SJSA1 (cell line): ENCODE measurements at places on chromosomes 5 and 9.

GRCh38 chr9:91477106-91477505, 53.5 kb upstream of the NFIL3 start:
- no peak overlapping the region for H3K4me3 ChIP-seq
- H3K36me3 ChIP-seq: no peaks in the 10 kb centered on the region
- no peaks in the 10 kb centered on the region; the same call in 1 of the 2 replicates for H3K27me3 ChIP-seq
- H3K27ac ChIP-seq: no peak overlapping the region

GRCh38 chr9:74663439-74663838, 166.3 kb downstream of the RORB start:
- no peaks in the 10 kb centered on the region for H3K4me1 ChIP-seq
- H3K36me3 ChIP-seq: no peaks in the 10 kb centered on the region
- DNase-seq: no peak
- H3K4me3 ChIP-seq: no peak overlapping the region

DNA sequence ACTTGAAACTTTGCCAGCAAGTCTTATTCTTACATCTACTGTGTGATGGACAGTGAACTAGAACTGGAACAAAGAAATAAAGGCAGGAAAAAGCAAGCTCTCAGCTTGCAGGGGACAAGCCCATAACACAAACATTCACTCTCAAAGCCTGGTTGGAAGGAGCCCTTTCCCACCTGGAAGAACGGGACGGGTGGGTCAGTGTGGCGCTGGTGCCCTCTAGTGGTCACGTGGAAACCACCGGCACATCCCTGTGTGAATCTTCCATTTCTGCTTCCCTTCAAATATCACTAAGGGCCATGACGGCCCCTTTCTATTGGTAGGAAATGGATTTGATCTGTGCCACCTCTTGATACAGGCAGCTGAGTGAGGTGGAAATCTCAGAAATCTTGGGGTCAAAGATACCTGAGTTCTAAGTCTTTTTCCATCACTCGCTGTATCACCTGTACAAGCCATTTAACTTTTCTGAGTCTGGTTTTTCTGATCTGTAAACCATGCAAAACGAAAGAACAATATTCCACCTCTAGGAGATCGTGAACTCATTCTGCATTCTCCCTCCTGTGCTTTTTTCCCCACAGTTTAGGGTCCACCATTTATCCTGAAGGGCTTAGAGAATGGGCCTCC, 211.6 kb downstream of the MSX2 start:
- no peak overlapping the region for H3K4me3 ChIP-seq
- DNase-seq: peak; percentile 53
- H3K4me1 ChIP-seq: no peaks in the 10 kb centered on the region
- H3K27me3 ChIP-seq: no peaks in the 10 kb centered on the region
- H3K27ac ChIP-seq: no peak overlapping the region

- H3K27me3 ChIP-seq: no peaks in the 10 kb centered on the region
- H3K27ac ChIP-seq: no peak overlapping the region
- H3K36me3 ChIP-seq: no peaks in the 10 kb centered on the region
- no peak overlapping the region for H3K4me3 ChIP-seq
- H3K4me1 ChIP-seq: no peaks in the 10 kb centered on the region
- no peak for DNase-seq
Measured at GRCh38 chr5:44862808-44863207, 54.1 kb downstream of the MRPS30 start.

DNA sequence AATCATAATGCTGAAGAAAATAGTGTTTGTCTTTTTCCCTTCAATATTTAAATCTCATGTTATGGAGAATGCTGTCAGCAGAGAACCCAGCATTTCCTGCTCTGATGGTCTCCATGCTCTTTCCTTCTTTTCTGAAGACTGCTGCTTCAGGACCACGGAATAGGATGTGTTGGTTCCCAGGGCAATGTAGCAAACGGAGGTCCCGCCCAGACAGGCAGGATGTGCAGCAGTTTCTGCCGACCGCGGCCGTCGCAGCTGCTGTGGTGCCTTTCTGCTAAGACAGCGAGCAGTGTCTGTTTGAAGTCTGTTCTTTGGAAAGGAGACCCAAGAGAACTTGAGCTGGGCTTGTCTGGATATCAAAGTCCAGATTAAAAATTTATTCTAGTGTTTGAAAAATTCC, 654.3 kb downstream of the CCDC171 start:
- no peaks in the 10 kb centered on the region for H3K36me3 ChIP-seq
- DNase-seq: no peak
- peaks cover 25% of the 10 kb centered on the region for H3K4me1 ChIP-seq
- H3K4me3 ChIP-seq: no peak overlapping the region
- H3K27ac ChIP-seq: no peak overlapping the region

- H3K36me3 ChIP-seq: peaks cover 47% of the 10 kb centered on the region
- DNase-seq: no peak
- H3K27ac ChIP-seq: peak overlapping the region; percentile 99; the same call in 1 of the 2 replicates
- no peak overlapping the region for H3K4me3 ChIP-seq
Measured at GRCh38 chr5:172950176-172950965, 8.9 kb upstream of the RPL26L1 start.

DNA sequence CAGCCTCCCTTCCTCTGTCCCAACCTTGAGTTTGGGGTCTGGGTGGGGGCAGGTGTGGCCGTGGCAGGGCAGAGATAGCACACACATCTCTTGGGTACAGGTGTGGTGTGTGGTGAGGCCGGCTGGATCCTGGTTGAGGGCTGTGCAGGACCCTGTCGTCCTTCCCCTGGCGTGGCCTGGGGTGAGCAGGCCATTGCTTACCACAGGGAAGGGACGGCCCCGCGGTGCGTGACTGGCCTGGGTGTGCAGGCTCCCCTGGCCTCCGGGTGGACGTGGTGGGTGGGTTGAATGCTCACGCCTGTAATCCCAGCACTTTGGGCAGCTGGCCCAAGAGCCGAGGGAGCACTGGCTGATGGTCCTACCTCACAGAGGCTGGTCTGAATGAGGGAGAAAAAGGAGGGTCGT, 1.2 kb downstream of the ARRDC1 start:
- peaks cover 5% of the 10 kb centered on the region for H3K36me3 ChIP-seq
- DNase-seq: no peak

DNA sequence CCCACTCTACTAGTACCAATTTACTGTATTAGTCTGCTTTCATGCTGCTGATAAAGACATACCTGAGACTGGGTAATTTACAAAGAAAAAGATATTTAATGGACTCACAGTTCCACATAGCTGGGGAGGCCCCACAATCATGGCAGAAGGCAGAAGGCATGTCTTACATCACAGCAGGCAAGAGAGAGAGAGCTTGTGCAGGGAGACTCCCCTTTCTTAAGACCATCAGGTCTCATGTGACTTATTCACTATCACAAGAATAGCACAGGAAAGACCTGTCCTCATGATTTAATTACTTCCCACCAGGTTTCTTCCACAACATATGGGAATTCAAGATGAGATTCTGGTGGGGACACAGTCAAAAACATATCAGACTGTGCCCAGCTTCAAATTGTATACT, 11.5 kb downstream of the UGT3A1 start:
- H3K27ac ChIP-seq: no peak overlapping the region
- H3K36me3 ChIP-seq: no peaks in the 10 kb centered on the region
- H3K4me3 ChIP-seq: no peak overlapping the region
- no peaks in the 10 kb centered on the region for H3K27me3 ChIP-seq

DNA sequence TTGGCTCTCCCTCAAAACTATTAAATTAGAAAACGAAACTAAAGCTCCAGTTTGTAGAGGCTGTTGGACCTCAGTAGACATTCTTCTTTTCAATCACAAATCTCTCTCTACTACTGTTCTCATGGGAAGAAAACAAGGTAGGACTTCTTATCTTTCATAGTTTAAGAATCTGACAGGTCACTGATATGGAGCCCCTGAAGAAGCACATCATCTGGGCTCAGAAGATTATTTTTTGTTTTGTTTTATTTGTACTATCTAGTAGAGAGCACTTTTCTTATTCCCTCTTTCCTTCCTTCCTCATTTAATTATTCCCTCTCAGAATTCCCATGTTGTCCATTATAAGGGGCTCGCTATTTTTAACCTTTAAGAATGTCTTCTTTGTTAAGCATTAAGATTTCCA, 26.3 kb downstream of the STARD4 start:
- H3K4me1 ChIP-seq: no peaks in the 10 kb centered on the region
- H3K36me3 ChIP-seq: no peaks in the 10 kb centered on the region
- H3K27me3 ChIP-seq: no peaks in the 10 kb centered on the region

GRCh38 chr9:115777610-115778009, 376.0 kb upstream of the PAPPA start:
- no peaks in the 10 kb centered on the region for H3K36me3 ChIP-seq
- H3K4me3 ChIP-seq: no peak overlapping the region
- H3K27me3 ChIP-seq: no peaks in the 10 kb centered on the region
- H3K4me1 ChIP-seq: no peaks in the 10 kb centered on the region
- H3K27ac ChIP-seq: no peak overlapping the region

DNA sequence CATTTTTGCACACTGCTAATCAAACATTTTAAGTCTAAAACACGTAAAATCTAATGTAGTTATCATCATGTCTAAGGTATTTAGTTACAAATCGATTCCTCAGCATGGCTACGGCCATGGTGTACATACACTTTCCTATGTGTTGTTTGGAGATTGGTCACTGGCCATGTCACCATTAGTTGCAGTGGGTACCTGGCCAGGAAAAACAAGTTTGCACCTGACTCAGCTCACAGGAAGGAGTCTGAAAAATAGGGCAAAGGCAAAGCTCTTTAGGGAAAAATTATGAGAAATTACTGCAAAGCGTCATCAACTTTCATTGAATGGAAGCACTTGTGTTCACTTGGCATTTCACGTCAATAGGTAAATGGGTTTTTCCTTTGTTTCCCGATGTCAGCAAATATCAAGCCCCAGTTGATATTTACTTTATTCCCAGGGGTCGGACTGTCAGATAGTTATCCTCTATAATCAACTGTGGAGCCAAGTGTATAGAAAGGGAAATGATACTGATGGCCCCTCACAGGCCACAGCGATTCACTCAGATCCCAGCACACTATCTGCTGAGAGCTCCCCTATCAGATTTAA, 626.0 kb upstream of the ADAMTS16 start:
- H3K4me1 ChIP-seq: no peaks in the 10 kb centered on the region
- DNase-seq: no peak
- no peaks in the 10 kb centered on the region for H3K36me3 ChIP-seq
- H3K27ac ChIP-seq: no peak overlapping the region
- H3K4me3 ChIP-seq: no peak overlapping the region

GRCh38 chr5:17261075-17261474, 43.6 kb downstream of the BASP1 start:
- H3K36me3 ChIP-seq: peaks cover 67% of the 10 kb centered on the region
- H3K4me3 ChIP-seq: no peak overlapping the region
- H3K4me1 ChIP-seq: peaks cover 72% of the 10 kb centered on the region
- DNase-seq: no peak
- no peaks in the 10 kb centered on the region for H3K27me3 ChIP-seq
- no peak overlapping the region for H3K27ac ChIP-seq

- peaks cover 7% of the 10 kb centered on the region for H3K4me1 ChIP-seq
- H3K4me3 ChIP-seq: peak overlapping the region; percentile 59
- H3K27ac ChIP-seq: no peak overlapping the region
- 0 out of 2 replicates have a peak, but pooled peaks cover 5% of the 10 kb centered on the region for H3K27me3 ChIP-seq
- H3K36me3 ChIP-seq: peaks cover 7% of the 10 kb centered on the region
Measured at GRCh38 chr5:2739360-2740050, 12.0 kb downstream of the IRX2 start.

- H3K4me3 ChIP-seq: no peak overlapping the region
- H3K27ac ChIP-seq: no peak overlapping the region
- no peaks in the 10 kb centered on the region for H3K36me3 ChIP-seq
- H3K4me1 ChIP-seq: no peaks in the 10 kb centered on the region
- H3K27me3 ChIP-seq: peaks cover 4% of the 10 kb centered on the region
Measured at GRCh38 chr5:1778138-1779020, 21.3 kb downstream of the MRPL36 start.

GRCh38 chr5:119740225-119740624, 110.9 kb downstream of the FAM170A start:
- H3K36me3 ChIP-seq: no peaks in the 10 kb centered on the region
- DNase-seq: no peak
- H3K4me3 ChIP-seq: no peak overlapping the region
- no peak overlapping the region for H3K27ac ChIP-seq

GRCh38 chr5:107855171-107855570, 184.4 kb upstream of the EFNA5 start:
- no peak overlapping the region for H3K4me3 ChIP-seq
- no peaks in the 10 kb centered on the region for H3K36me3 ChIP-seq
- H3K27ac ChIP-seq: no peak overlapping the region
- H3K4me1 ChIP-seq: no peaks in the 10 kb centered on the region
- no peak for DNase-seq
- H3K27me3 ChIP-seq: no peaks in the 10 kb centered on the region

- H3K27me3 ChIP-seq: no peaks in the 10 kb centered on the region
- H3K27ac ChIP-seq: no peak overlapping the region
- 0 out of 2 replicates have a peak, but pooled peaks cover 5% of the 10 kb centered on the region for H3K4me1 ChIP-seq
- no peak overlapping the region for H3K4me3 ChIP-seq
Measured at GRCh38 chr9:129267141-129267540, 89.1 kb upstream of the IER5L start.

DNA sequence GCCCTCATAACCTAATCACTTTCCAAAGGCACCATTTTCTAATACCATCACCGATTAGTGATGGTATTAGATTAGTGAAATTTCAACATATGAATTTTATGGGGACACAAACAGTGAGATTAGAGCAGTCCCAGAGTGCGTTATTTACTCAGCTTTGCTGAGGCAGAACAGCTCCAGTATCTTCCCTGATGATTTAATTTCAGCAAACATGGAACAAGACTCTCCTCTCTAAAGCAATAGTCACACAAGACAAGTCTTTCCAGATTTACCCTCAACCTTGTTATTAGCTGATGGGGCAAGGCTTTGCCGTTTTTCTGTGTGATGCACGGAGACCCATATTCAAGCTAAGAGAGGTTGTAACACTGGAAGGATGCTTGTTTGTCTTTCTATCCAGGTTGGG, 333.4 kb downstream of the FBXL7 start:
- H3K27me3 ChIP-seq: no peaks in the 10 kb centered on the region
- H3K4me1 ChIP-seq: peaks cover 20% of the 10 kb centered on the region
- H3K36me3 ChIP-seq: no peaks in the 10 kb centered on the region
- no peak overlapping the region for H3K27ac ChIP-seq
